Activated CD4-positive, alpha-beta memory T cell treated with anti-CD3 and anti-CD28 coated beads, Interleukin-2, amount 10 ng/mL, durations not matched to agents 7 days and 5 days (primary cell): ENCODE measurements at places on chromosomes 1 and 21. TPM values are rescaled to one million over a fixed set of nuclear protein-coding genes. Genes with fewer than 3 reads are reported as not detected.
A peak's percentile ranks its signal among the peaks of the same experiment; 100 is the strongest.

The FCN3 gene
- total RNA-seq: not detected

DNA sequence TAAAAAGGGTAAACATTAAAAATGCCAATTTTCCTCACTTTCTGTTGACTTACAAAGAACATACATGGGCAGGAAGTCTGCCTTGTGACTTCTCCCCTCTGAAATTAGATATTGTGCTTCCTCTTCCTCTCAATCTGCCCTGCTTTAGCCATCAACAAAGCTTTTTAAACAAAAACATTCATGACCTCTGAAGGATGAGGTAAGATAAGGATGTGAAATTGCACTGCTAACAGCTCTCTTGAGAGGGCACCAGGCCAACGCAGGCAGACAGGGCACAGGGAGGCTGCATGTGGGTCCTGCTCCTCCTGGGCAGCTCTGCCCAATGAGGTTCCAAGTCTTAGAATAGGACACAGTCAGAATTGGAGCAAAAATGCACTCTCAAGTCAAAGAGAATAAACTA lies 62.1 kb downstream of the DEGS1 start:
- peaks cover 38% of the 10 kb centered on the region for H3K36me3 ChIP-seq
- no peaks in the 10 kb centered on the region for H3K27me3 ChIP-seq
- peak overlapping the region; percentile 88 for H3K27ac ChIP-seq
- H3K4me3 ChIP-seq: no peak overlapping the region
- peak; percentile 60 for DNase-seq
- H3K4me1 ChIP-seq: peaks cover 23% of the 10 kb centered on the region

The KIF21B gene
- 175 TPM for total RNA-seq

The PGBD5 gene
- total RNA-seq: not detected

GRCh38 chr1:52615489-52616042 lies 13.4 kb downstream of the GPX7 start:
- peaks cover 2% of the 10 kb centered on the region for H3K36me3 ChIP-seq
- no peak for DNase-seq
- no peak overlapping the region for H3K4me3 ChIP-seq
- H3K4me1 ChIP-seq: peaks cover 13% of the 10 kb centered on the region
- H3K27ac ChIP-seq: no peak overlapping the region

DNA sequence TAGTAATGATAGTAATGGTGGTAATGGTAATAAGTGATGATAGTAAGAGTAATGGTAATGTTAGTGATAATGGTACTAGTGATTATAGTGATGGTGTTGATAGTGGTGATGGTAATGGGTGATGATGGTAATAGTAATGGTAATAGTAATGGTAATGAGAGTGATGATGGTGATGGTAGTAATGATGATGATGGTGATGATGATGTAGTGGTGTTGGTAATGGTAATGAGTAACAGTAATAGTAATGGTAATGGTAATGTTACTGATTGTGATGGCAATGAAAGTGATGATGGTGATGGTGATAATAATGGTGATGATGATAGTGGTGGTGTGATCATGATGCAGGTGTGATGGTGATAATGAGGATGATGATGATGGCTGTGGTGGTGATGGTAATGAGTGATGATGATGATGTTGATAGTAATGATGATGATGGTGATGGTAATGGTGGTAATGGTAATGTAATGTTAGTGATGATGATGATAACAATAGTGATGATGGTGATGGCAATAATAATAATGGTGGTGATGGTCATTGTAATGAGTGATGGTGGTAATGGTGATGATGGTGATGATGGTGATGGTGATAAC lies 235.0 kb downstream of the MATN1 start:
- no peak overlapping the region for H3K27ac ChIP-seq
- H3K36me3 ChIP-seq: no peaks in the 10 kb centered on the region
- H3K4me3 ChIP-seq: no peak overlapping the region
- no peaks in the 10 kb centered on the region for H3K4me1 ChIP-seq
- no peak for DNase-seq

GRCh38 chr1:20720631-20721091 lies 2.9 kb upstream of the KIF17 start:
- no peak overlapping the region for H3K4me3 ChIP-seq
- no peak overlapping the region for H3K27ac ChIP-seq
- peaks cover 38% of the 10 kb centered on the region for H3K27me3 ChIP-seq
- H3K4me1 ChIP-seq: peaks cover 16% of the 10 kb centered on the region

- DNase-seq: no peak
- peaks cover 84% of the 10 kb centered on the region for H3K36me3 ChIP-seq
- H3K27ac ChIP-seq: peak overlapping the region; percentile 98
- H3K4me3 ChIP-seq: peak overlapping the region; percentile 95
Measured at GRCh38 chr1:101240041-101240430, 3.2 kb downstream of the S1PR1 start.

DNA sequence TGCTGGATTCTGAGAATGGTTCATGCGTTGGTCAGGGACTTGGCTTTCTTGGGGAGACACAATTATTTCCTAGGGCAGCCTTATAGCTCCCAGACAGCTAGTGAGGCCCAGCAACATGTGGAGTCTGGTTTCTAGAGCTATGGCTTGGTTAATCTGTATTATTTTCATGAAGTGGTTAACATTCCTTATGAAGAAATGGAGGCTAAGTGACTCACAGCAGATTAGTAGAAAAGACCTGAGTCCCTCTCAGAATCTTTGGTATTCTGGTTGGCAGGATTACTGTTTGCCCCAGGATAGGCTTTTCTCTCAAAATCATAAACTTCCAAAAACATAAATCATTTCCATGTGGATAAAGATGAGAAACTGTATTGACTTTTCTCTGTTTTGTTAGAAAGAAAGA lies 42.3 kb downstream of the DUSP10 start:
- H3K36me3 ChIP-seq: peaks cover 55% of the 10 kb centered on the region
- no peak overlapping the region for H3K4me3 ChIP-seq

DNA sequence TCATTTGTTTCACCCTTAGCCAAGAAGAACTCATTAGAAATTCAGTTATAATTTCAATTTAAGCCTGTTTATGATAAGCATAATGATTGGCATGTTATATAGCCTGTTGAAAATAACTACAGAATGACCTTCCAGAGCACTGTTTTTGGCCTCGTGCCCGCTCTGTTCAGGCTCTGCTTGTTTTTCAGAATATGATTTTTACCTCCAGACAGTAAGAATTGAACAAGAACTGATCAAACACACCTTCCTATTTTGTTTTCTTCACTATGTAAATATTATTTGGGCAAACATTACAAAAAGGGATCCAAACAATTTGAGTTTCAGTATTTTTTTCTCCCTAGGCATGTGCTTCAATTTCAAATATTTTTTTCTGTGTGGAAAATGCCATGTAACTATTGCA lies 48.1 kb upstream of the ANGPTL1 start:
- no peaks in the 10 kb centered on the region for H3K36me3 ChIP-seq
- H3K4me1 ChIP-seq: no peaks in the 10 kb centered on the region
- no peak for DNase-seq
- H3K27me3 ChIP-seq: peaks cover 11% of the 10 kb centered on the region

DNA sequence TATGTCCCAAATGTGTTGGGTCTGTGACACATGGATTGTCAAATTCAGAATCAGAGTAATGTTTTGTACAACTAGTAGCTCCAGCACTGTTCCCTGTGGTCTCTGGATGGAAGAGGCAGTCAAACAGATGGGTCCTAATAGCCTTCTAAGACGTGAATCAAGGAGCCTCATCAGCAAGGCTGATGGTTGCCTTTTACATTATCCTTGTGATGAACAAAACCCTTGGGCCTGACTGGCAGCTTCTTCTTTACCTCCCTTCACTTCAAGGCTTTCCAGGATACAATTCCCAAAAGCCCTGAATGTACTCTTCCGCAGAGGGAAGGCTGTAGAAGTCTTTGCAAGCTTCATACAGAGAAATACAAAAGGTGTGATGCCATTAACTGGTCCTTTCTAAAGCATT lies 633.3 kb downstream of the USP25 start:
- no peak for DNase-seq
- H3K36me3 ChIP-seq: no peaks in the 10 kb centered on the region
- H3K4me1 ChIP-seq: no peaks in the 10 kb centered on the region
- no peaks in the 10 kb centered on the region for H3K27me3 ChIP-seq
- H3K4me3 ChIP-seq: no peak overlapping the region
- H3K27ac ChIP-seq: no peak overlapping the region

DNA sequence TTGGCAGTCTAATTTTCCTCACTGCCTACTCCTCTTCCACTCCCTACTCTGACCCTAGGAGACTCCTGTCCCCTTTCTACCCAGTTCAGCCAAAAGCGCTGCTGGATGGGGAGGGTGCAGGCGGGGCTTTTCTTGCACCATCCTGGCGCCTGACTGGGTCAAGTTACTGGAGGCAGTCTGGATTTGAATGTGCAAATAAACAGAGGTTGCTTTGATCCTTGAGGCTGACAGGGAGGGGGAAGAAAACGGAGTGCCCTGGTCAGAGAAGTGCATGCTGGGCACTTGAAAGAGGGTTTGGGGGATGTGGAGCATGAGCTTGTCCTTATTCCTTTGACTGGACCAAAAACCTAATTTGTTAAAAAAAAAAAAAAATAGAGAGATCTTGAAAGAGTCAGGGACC lies 76.8 kb upstream of the SOX13 start:
- H3K27ac ChIP-seq: no peak overlapping the region
- peaks cover 3% of the 10 kb centered on the region for H3K27me3 ChIP-seq
- no peak overlapping the region for H3K4me3 ChIP-seq
- no peaks in the 10 kb centered on the region for H3K36me3 ChIP-seq

DNA sequence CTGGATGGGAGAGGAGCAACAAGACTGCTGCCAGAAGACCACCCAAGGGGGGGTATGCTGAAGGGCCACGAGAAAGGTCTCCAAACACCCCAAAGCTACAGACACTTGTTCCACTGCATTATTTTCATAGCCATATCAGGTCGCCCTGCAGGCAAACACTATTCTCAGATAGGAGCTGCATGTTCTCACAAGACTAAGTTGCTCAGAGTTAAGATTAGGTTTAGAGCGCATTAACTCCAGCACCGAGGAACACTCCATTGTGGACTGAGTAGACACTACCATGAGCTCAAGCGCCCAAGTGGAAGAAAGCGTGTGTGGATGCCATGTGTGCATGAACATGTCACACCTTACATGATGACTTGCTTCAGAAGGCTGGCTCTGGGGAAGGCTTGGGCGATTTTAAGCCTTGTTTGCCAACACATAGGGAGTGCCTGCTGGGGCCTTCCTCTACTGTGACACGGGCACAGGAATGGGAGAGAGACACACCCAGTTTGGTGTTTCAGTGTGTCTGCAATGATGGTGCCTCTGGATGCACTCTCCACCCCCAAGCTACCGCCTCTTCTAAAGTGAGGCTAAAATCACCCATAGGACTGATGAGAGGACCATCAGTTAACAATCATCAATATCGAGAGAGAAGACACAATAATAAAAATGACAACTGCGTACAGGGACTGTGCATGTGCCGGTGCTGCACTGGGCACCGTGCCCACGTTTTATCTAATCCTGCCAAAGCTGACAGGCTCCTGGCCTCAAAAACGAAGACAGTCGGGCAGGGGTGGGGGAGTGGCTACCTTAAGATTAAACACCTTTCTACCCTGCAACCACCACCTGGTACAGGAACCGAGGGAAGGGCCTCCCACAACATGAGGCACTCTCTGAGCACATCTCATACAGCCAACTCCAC lies 34.9 kb downstream of the SSBP3 start:
- H3K27me3 ChIP-seq: no peaks in the 10 kb centered on the region
- H3K4me3 ChIP-seq: no peak overlapping the region
- no peak for DNase-seq
- H3K4me1 ChIP-seq: peaks cover 19% of the 10 kb centered on the region
- H3K36me3 ChIP-seq: peaks cover 4% of the 10 kb centered on the region
- no peak overlapping the region for H3K27ac ChIP-seq

DNA sequence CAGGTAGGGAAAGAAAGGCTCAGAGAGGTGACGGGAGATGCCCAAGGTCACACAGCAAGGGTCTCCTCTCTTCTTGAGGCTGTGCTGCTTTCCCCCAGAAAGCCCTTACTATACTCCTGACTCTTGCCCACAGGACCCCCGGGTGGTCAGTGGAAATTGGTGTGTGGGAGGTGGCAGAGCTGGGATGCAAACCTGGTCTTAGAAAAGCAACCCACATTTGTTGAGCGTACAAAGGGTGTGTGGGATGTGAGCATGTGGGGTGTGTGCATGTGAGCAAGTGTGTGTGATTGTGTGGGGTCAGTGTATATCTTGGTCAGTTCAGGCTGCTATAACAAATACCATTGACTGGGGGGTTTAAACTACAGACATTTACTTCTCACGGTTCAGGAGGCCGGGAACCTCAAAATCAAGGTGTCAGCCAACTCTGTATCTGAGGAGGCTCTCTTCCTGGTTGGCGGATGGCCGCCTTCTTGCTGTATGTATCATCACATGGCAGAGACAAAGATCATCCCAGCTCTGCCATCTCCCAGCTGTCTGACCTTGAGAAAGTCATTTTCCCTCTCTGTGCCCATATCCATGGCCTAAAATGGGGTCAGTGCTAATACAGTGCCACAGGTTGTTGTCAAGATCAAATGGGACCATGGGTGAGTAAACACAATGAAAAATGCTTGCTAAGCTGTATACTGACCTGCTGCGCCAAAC lies 268.5 kb downstream of the PTPRU start:
- H3K4me1 ChIP-seq: no peaks in the 10 kb centered on the region
- H3K4me3 ChIP-seq: no peak overlapping the region

DNA sequence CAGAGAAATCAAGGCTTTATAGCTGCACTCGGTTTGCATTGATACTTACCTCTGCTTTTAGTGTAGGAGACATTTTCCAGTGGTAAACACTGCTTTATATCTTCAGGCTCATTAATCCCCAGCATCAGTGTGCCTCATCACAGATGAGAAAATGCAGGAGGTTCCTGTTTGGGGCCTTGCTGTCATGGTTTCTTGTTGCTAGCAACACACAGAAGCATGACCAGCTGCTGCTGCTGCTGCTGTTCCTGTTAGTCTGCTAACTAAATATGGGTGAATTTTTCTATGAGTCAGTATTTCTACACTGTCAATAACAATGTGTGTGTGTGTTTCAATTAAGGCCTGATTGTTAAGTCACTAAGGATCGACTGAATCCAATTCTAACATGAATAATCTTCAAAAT lies 85.8 kb upstream of the RGS1 start:
- no peaks in the 10 kb centered on the region for H3K4me1 ChIP-seq
- no peak overlapping the region for H3K27ac ChIP-seq
- peaks cover 2% of the 10 kb centered on the region for H3K27me3 ChIP-seq
- no peak overlapping the region for H3K4me3 ChIP-seq
- DNase-seq: no peak

The MARK1 gene
- not detected for total RNA-seq

DNA sequence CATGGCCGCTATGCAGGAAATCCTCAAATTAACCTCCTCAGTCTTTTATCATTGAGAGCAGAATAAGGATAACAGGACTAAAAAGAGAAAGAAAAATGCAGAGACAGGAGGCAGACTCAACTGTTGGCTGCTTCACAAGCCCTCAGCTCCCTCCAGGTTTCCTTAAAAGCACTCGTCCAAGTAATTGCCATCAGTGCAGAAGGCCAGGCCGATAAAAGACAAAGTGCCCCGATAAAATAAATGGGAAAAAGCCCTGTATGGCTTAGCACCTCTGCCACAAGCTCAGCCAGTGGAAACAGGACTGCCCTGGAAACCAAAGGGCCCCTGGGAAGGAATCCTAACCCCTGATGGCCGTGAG lies 8.1 kb downstream of the S100A6 start:
- no peak for DNase-seq
- no peak overlapping the region for H3K27ac ChIP-seq
- no peaks in the 10 kb centered on the region for H3K27me3 ChIP-seq
- peaks cover 16% of the 10 kb centered on the region for H3K36me3 ChIP-seq
- peaks cover 31% of the 10 kb centered on the region for H3K4me1 ChIP-seq
